Coronary artery (tissue), 2 donors: ENCODE measurements at places on chromosomes 2 and 18.

- no peak for DNase-seq
Observed at GRCh38 chr2:69600425-69600824, 43.1 kb downstream of the AAK1 start.

- DNase-seq = no peak
Observed at GRCh38 chr18:21991886-21992285, 177.5 kb upstream of the GATA6 start.

GRCh38 chr2:20179755-20180594 is 45.0 kb downstream of the SDC1 start:
- no peak for DNase-seq

- no peak for DNase-seq
Observed at GRCh38 chr18:77300579-77300978, 50.9 kb downstream of the GALR1 start.

- DNase-seq = peak; percentile 45
Observed at GRCh38 chr2:853203-853870, 97.3 kb upstream of the SNTG2 start.

- DNase-seq = no peak
Observed at GRCh38 chr2:23478933-23479683, 94.1 kb downstream of the KLHL29 start.

DNA sequence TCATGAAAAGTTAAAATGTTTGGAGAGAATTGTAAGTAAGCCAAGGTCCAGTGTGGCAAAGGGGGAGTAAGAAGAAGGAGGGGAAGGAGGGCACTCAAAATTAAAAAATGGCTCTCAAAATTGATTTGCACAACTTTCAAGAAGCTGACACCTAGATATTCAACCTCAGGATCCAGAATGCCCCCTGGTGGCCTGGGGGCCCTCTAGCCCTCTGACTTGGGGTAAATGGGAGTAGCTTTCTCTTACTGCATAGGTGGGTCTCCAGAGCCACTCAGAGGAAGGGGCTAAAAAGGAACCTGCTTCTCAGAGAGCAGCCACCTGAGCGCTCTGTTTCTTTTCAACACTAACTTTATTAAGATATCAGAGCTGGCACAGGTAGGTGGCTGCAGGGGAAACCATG is 968.5 kb downstream of the BCL11A start:
- no peak for DNase-seq

- DNase-seq = no peak
Observed at GRCh38 chr2:148926291-148926961, 51.4 kb downstream of the KIF5C start.

- DNase-seq = peak; percentile 41
Observed at GRCh38 chr18:79954791-79955190, 3.3 kb upstream of the SLC66A2 start.

DNA sequence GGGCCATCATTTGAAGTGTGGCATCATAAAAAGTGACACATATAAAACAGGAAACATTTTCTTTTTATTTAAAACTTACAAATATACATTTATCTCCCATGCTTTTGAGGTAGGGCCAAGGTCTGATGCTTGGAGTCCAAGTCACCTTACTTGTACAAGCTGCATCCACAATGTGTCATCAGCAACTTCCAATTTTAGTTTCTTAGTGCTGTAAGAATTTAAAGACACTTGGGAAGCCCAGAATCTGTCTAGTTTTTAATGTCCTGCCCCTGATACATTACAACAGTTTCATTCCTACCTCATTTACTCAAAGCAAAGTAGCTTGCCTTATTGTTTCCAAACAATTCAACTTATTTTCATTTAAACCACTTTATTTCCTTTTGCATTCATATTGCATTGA is 297.7 kb downstream of the MTX2 start:
- DNase-seq = no peak

- DNase-seq = no peak
Observed at GRCh38 chr2:134290358-134290757, 36.5 kb downstream of the MGAT5 start.

GRCh38 chr18:29226213-29226612 is 1049.3 kb upstream of the CDH2 start:
- DNase-seq = no peak

- DNase-seq = no peak
Observed at GRCh38 chr2:44564752-44565151, 203.0 kb downstream of the CAMKMT start.

DNA sequence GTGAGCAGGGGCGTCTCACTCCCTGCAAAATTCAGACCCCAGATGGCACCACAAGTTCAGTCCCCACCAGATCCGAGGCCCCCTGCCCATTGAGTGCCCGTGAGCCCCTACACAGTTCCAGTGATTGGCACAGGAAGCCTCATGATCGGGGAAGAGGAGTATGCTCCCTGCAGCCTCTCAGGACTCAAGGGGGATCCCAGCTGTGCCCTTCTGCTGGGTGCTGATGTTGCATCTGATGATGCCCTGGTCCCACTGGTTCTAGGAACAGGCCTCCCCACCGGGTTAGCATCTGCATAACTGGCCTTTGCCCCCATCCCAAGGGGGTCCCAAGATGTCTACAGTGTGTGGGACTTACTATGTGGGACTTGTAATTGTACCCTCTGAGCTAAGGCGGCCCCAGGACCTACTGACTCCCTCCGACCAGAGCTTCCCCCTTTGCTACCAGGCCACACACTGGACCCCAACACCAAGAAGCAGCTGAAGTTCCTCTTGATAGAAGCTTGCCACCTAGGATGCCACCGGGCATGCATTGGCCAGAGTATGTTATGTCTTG is 8.6 kb downstream of the ALPG start:
- no peak for DNase-seq

DNA sequence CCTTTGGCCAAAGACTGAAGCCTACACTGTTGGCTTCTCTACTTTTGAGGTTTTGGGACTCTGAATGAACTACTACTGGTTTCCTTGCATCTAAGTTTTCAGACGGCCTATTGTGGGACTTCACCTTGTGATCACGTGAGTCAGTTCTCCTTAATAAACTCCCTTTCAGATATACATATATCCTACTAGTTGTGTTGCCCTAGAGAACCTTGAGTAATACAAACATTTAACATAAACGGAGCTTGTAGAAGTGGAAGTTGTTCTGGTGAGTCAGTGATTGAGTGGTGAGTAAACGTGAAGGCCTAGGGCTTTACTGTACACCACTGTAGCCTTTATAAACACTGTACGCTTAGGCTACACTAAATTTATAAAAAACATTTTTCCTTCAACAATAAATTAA is 107.2 kb upstream of the CDH2 start:
- no peak for DNase-seq

DNA sequence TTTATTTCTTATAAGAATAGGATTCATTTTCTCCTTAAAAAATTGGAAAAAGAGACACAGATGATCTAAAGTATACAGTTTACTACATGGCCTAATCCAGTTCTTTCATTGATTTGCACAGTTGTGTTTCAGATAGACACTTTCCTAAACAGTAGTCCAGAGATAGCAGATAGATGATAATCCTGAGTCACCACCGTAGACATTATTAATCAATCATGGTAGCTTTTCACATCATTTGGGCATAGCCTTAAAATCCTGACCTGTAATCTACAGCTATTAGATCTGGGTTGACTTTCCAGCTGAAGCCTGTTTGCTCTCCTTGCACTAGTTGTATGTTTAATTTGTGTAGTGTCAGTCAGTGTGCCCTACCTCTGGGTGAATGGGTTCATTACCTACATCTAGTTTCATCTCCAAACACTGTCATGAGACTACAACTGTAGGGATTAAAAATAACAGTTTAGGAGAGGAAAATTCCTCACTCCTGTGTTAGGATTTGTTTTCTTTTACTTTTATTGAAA is 14.1 kb downstream of the C18orf63 start:
- no peak for DNase-seq

DNA sequence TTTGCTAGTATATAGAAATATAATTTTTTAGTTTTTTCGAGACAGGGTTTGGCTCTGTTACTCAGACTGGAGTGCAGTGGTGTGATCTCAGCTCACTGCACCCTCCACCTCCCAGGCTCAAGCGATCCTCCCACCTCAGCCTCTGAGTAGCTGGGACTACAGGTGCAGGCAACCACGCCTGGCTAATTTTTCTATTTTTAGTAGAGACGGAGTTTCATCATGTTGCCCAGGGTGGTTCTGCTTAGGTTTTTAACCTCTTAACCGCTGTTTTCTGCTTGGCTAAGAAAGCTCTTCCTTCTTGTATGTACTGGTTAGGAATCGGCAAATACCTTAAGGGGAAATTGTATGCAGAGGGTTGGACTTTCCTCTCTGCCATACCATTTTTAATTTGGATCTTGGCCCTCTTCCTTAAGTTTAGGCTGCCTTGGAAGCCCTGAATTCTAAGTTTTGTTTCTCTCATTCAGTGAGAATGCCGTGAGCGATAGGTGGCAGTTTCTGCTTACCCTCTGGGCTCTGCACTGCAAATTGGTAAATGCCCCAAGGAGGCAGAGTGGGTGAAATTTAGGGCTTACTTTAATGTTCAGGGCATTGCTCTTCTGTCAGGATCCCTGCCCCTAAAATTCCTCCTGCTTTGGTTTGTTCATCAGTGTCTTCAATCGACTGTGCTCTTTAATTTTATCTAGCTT is 32.3 kb downstream of the EML6 start:
- no peak for DNase-seq

- no peak for DNase-seq
Observed at GRCh38 chr2:148201075-148202004, 180.4 kb downstream of the MBD5 start.

DNA sequence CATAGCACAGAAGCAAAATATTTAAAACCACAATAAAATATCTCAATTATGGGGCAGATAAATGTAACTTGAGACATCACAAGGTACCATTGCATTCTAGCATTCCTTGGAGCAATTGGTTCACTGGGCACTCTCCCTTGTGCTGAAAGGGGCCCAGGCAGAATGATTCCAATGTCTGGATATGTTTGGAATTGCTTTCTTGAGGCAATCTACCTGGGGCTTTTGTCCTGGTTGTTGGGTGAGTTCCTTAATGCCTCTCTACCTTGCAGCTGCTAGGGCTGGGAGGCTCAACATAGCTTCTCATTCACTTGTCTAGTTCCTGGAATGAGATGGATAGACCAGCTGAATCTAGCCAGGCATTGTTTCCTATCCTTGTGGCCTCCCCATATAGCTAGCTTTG is 539.6 kb upstream of the FSHR start:
- DNase-seq = no peak

DNA sequence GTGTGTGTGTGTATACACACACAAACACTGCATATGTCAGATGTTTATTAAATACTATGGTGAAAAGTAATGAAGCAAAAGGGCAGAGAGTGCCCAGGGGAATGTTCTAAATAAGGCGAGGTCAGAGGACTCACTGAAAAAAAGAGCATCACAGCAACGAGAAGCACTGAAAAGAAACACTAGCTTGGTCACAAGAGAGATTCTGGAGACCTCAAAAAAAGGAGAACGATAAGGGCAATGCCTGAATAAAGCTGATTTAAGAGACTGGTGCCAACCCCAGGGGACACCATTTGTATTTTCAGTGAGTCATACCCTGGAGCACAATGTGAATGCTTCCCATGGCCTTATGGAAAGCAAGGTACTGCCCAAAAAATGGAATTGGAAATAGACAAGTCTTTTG is 14.5 kb downstream of the SLC40A1 start:
- no peak for DNase-seq

- no peak for DNase-seq
Observed at GRCh38 chr2:159614534-159615366, 1.6 kb downstream of the BAZ2B start.

DNA sequence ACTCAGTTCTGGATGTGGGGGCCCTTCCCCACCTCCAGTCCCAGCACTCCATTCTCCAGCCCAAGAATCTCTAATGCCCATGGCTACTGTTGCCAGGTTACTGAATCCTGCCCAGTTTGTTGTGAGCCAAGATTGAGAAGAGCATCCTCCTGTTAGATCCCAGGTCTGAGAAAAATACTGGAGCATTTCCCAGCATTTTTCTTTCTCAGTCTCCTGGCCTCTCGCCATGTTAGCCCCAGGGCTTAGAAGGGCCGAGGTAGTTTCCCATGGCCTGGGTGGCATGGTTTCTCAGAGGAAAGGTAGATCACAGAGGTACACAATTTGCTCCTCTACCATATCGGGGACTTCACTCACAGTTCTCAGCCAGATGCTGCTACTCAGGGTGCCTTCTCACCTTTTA is 135.7 kb downstream of the OTX1 start:
- no peak for DNase-seq

DNA sequence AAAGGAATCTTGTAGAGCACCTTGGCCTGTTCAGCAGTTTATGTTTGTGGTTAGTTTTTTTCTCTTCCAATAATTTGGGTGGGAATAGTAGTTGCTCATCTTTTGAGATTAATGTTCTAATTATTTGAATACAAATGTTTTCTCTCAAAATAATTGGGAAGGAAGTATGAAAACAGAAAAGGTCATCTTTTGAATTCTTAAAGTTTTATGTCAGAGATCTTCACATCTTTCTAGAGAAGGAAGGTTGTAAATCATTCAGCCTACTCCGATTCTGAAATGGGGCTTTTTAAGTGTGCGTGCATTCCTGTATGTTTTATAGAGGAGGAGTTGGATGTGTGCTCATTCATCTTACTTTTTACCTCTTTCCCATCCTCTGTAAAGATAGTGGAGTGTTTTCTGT is 29.0 kb downstream of the GRHL1 start:
- DNase-seq = no peak

DNA sequence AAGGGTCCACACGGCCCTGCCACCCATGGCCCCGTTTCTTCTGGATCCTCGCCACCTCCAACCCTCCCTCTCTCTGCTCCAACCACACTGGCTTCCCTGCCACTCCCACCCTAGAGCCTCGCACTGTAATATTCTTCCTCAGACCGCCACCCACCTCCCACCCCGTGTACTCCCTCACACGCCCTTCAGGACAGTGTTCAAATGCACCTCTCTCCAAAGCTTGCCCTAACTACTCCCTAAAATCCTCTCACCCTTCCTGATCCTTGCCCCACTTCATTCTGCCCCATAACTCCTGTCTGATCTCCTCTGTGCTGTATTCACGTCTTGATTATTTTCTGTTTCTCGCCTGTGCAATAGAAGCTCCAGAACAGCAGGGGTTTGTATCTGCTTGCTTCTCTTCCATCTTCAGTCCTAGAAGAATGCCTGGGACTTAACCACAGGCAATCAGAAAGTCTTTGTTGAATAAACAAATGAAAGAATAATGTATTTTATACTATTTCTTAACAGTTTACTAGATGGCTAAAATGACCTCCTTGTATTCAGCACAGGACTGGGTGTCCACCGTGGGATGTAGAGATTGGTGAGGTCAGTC is 25.5 kb downstream of the EPB41L3 start:
- no peak for DNase-seq

DNA sequence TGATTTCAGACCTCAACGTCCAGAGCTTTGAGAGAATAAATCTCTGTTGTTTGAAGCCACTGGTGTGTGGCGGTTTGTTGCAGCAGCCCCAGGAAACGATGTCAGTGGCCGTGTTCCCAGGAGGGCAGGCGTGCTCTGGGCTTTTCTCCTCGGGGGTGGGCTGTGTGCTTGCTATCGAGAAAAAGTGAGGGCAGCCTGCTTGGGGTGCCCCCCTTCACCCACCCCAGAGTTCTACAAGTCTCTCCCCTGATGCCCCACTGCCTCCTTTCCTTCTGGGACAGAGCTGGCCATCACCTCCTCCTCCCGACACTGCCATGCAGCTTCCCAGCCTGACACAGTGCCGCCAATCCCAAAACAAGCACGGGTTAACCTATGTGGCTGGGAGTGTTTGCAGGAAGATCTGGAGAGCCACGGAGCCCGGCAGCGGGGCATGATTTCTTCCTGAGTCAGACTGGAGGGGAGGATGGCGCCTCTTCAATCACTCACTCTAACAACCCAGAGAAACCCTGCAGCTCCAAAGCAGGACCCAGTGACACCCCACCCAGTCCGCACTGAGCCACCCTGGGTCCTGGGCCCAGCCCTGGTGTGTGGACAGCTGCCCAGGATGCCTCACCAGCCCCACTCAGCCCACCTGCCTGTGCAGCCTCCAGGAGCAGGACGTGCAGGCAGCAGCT is 213.7 kb upstream of the RAB6C start:
- no peak for DNase-seq
